RWPE1 (cell line): ENCODE measurements at places on chromosomes 11 and 22.

DNA sequence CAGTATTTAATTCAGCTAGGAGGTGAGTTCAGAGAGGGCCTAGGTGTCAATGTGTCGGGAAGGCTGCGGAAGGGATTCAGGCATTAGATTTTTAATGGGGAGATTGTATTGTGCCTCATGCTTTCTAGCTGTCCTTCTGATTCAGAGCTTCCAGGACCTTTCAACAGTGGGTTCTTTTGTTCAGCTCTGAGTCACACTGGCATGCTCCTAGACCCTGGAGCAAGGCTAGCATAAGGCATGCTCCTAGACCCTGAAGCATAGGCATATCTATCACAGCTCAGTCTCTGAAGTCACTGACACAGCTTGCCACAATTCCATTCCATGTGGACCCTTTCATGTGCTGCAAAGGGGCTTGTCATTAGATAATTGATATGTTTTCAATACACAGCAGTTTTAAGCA lies 396.9 kb downstream of the RAB38 start:
- no peak for DNase-seq

DNA sequence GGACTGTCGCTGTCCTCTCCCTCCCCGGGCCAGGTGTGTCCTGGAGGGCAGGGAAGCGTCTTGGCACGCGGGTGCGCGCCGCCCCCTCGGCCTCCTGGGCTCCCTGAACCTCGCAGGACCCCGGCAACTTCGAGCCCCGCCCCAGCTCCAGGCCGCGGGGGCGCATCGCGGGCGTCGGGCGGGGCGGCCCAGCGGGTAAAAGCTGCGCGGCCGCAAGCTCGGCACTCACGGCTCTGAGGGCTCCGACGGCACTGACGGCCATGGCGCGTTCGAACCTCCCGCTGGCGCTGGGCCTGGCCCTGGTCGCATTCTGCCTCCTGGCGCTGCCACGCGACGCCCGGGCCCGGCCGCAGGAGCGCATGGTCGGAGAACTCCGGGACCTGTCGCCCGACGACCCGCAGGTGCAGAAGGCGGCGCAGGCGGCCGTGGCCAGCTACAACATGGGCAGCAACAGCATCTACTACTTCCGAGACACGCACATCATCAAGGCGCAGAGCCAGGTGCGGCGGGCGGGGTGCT lies at the start of gene CST6:
TSS of gene CST6 (plus strand) at position 224 of the 519 bp plus-strand sequence. CDS start at position 261, 37 bp downstream.
- DNase-seq: no peak

DNA sequence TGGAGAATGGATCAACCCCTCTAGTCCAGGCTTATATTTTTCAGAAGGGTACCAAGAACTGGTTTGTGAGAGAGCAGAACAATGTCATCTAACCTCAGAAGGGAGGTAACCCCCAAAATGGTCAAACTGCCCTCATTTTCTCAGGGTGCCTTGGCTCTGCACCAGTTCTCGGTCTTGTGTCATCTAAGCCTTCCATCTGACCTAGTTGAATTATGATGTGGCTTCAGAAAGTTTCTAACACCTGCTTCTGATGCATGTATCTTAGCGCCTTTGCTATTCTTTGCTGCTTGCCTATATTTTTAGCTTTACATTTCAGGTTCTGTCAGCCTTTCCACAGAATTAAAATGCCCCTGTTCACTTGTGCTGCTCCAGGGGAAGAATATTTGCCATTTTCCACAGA lies 91.7 kb upstream of the E2F8 start:
- DNase-seq: no peak

- no peak for DNase-seq
Observed at GRCh38 chr22:23698673-23699235, 7.9 kb downstream of the RGL4 start.
